Aorta (tissue), 5 donors: ENCODE measurements at places on chromosomes 11 and 22. TPM values are rescaled to one million over a fixed set of nuclear protein-coding genes. Genes with fewer than 3 reads are reported as not detected.
A peak's percentile ranks its signal among the peaks of the same experiment; 100 is the strongest.

DNA sequence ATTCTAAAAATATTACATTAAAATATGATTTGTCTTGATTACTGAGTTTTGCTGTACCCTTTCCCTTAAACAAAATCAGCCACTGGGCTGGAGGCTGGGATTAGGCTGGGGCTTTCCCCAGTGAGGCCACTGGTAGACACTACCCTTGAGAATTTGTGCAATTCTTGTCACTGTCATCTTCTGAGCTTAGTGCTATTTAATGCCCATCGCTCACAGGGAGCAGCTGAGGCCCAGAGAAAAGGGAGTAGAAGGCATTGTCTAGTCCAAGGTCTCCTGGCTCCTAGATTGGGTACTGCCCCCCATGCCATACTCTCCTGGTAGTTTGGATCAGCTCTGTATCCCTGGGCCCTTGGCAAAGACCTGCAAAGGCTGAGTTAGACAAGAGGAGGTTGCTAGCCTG is 6.7 kb downstream of the CHRM1 start:
- DNase-seq: no peak
- no peak overlapping the region for H3K27ac ChIP-seq
- H3K4me1 ChIP-seq: no peaks in the 10 kb centered on the region

DNA sequence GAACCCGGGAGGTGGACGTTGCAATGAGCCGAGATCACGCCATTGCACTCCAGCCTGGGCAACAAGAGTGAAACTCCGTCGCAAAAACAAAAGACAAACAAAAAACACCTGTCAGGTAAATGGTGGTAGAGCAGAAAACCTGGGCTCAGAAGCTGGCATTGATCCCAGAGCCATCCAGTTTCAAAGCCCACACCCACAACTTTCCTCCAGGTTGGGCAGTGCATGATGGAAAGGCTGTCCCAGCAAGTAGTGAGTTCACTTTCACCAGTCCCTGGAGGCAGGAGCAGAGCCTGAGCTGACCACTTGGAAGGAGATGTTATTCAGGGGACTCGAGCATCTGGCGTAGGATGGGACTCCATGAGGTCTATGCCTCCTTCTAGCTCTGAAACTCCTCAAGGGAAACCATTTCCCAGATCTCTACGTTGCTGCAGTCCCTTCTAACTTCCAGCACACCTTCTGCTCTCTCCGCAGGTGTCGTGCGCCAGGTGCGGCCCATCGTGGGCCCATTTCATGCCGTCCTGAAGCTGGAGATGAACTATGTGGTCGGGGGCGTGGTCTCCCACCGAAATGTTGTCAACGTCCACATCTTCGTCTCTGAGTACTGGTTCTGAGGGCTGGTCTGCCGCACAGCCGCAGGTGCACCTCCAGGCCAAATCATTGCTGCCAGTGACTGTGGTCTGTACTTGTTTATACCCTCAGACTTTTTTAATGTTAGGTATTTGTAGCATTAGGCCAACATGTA is 71.6 kb upstream of the ATXN10 start:
- no peaks in the 10 kb centered on the region for H3K36me3 ChIP-seq
- H3K27me3 ChIP-seq: no peaks in the 10 kb centered on the region
- H3K4me3 ChIP-seq: no peak overlapping the region
- no peak overlapping the region for H3K27ac ChIP-seq

GRCh38 chr11:93936460-93936859 is 84.7 kb upstream of the HEPHL1 start:
- H3K27me3 ChIP-seq: no peaks in the 10 kb centered on the region
- H3K4me3 ChIP-seq: no peak overlapping the region
- H3K36me3 ChIP-seq: no peaks in the 10 kb centered on the region
- H3K4me1 ChIP-seq: no peaks in the 10 kb centered on the region

DNA sequence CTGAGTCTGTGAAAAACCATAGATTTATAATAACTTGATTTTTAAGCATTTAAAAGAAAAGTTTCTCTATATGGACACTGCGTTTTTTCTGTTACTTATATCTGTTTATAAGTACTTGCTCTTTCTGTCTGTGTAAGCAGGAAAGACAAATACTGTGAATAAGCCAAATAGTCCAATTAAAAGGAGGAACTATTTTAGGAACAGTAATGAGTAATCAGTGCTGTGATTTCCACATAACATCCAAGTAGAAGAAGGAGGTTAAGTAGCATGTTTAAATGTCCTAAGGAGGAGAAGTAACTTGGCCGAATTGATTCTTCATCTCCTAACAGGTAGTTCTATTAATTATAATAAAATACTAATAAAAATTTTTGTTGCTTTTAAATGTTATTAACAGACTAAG is 40.8 kb downstream of the ZNF214 start:
- no peaks in the 10 kb centered on the region for H3K36me3 ChIP-seq
- H3K27me3 ChIP-seq: no peaks in the 10 kb centered on the region
- H3K4me3 ChIP-seq: no peak overlapping the region
- no peak for DNase-seq

Gene FOLR3
- total RNA-seq: 4.7 TPM

GRCh38 chr11:118988280-118988679 is 9.7 kb upstream of the CENATAC start:
- H3K27ac ChIP-seq: no peak overlapping the region
- H3K4me1 ChIP-seq: no peaks in the 10 kb centered on the region

DNA sequence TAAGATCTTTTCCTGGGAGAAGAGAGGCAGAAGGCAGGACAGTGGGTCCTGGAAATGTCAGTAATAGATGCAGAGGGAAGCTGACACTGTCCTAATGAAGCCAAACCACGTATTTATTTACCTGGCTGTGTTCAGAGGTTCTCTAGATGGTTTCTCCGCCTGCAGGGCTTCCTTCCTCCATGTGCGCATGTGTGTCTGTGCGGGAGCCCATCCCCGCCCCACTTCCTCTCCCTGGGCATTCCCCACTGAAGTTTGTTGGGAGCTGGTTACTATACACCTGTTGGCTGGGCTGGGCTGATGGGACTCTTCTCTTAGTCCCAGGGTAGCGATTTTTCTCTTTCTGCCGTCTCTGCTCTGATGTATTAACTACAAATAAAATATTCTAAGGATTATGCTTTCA is 204.9 kb upstream of the TBCEL start:
- no peak for DNase-seq
- H3K36me3 ChIP-seq: no peaks in the 10 kb centered on the region
- no peaks in the 10 kb centered on the region for H3K27me3 ChIP-seq
- no peak overlapping the region for H3K4me3 ChIP-seq
- no peaks in the 10 kb centered on the region for H3K4me1 ChIP-seq
- H3K27ac ChIP-seq: no peak overlapping the region

GRCh38 chr11:121892863-121893262 is 223.2 kb downstream of the BLID start:
- no peak for DNase-seq
- H3K27ac ChIP-seq: no peak overlapping the region
- H3K27me3 ChIP-seq: no peaks in the 10 kb centered on the region
- H3K36me3 ChIP-seq: no peaks in the 10 kb centered on the region

Gene TMEM126A
- total RNA-seq: 19.9 TPM

Gene PC
- 15.9 TPM for total RNA-seq

DNA sequence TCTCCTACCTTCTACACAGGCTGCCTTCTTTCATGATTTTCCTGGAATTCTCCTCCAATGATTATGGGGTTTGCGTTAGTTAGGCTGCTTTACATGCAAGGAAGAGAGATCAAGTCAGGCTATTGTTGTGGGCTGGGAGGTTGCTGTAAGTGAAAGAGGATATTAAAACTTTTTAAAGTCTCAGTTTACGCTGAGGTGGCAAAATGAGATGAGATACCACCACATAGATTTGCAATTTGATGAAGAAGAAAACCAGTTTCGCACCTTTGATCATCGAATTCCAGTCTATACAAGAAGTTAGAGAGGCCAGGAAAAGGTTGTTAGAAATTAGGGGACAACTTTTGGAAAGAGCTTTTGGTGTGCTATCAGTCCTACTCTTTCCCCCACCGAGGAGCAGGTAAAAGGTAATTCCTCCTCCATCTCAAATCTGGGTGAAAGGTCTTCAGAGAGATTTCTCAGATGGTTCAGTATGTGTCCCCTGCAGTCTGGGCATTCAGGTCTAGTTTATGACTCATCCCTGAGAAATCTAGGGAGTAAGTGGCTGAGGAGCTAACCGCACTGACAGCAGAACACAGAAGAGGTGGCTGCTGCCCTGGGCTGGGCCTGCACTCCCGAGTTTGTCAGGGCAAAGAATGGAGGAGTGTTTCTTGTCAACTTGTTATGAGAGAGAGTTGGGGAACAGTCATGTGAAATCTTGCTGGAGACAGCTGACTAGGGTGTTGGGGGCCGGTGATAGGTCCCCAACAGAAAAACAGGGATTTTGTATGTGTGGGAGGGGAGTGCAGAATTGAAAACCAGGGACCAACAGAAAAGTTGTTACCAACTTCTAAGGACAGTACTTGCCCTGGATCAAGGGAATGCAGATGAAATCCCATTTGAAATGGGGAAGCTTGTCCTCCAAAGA is 34.7 kb downstream of the CCDC83 start:
- DNase-seq: no peak
- no peaks in the 10 kb centered on the region for H3K36me3 ChIP-seq
- H3K27me3 ChIP-seq: no peaks in the 10 kb centered on the region
- no peak overlapping the region for H3K27ac ChIP-seq
- H3K4me3 ChIP-seq: no peak overlapping the region

DNA sequence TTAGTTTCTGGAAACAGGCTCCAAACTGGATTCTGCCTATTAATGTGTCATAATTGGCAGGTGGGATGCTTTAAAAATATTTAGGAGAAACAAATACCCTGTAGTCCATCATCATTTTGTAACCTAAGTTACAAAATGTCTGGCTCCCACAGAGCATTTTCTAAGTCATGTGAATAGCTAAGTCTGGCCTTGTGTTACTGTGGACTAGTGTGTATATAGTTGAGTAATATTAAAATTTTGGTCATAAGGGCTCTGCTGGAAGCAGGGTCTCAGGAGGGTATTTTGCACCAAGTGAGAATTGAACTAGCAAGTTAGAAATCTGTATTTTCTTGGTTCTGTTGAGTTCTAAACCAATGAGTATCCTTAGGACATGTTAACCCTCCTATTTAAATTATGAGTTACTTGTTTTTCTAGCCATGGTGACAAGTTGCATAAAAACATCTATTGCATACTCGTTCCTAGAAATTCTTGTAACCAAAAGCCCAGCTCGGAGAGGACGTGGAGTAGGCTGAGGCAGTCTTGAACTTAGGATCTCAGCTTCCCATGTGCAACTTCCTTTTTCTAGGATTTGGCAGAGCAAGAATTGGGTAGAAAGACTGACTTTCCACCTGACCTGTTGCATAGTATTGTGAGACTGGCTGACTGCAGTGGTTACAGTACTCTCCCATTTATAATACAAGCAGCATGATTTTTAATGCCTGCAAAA is 5.4 kb downstream of the PTPMT1 start:
- H3K4me3 ChIP-seq: no peak overlapping the region
- no peak overlapping the region for H3K27ac ChIP-seq
- H3K4me1 ChIP-seq: no peaks in the 10 kb centered on the region
- no peak for DNase-seq
- peaks cover 8% of the 10 kb centered on the region for H3K36me3 ChIP-seq

DNA sequence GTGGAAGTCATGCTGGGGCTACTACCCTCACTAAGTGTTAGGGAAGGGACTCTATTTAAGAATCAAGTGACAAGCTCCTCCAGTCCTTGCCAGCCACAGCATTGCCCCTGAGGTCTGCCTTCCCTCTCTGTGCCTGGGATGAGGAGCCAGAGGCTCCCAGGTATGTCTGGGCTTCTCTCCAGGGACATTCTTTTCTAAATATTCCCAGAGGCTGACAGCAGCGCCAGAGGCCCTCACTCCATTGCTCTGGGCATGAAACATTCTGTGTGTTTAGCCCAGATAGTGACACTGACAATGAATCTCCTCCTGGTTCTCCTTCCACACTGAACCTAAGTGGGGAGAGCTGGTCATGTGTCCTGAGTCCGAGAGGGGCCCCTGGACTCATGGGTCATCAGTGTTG is 2.2 kb downstream of the OR51E1 start:
- no peaks in the 10 kb centered on the region for H3K36me3 ChIP-seq
- no peaks in the 10 kb centered on the region for H3K27me3 ChIP-seq
- DNase-seq: no peak
- no peak overlapping the region for H3K27ac ChIP-seq
- no peak overlapping the region for H3K4me3 ChIP-seq
- no peaks in the 10 kb centered on the region for H3K4me1 ChIP-seq

Gene UQCC3
- 4.8 TPM for total RNA-seq

DNA sequence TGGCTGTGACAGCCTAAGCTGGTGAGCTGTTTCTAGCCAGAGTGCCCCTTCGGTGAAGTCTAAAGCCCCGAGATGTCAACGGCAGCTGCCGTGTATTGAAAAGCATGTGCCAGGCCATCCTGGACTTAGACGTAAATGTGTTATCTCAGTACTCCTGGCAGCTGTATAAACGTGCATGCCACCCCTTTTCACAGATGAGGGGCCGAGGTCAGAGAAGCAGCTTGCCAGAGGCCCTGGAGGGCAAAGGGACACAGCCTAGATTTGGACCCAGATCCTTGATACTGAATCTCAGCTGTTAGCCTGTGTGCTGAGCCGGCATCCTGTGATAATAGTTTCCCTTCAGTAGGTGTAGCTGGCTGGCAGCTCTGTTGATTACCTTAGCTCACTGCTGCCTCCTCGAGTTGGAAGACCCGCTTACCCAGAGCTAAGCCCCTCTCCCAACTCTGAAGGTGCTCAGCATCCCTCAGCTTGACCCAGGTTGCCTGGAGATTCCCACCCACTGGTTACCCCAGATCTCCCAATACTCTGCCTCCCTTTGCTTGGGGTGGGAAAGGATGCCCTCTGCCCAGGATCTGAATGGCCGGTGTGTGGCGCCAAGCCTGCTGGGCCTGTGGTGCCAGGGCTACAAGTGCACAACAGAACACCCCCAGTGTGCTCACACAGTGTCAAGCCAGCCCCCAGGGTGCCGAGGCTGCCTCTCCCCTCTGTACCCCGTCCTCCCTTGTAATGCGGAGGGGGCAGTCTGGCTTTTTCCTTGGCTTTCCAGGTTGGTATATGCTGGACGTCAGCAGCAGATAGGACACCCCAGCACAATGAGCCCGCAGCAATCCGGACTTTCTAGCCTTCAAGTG is 59.8 kb upstream of the WNT7B start:
- H3K27me3 ChIP-seq: no peaks in the 10 kb centered on the region
- DNase-seq: peak; percentile 66
- peak overlapping the region; percentile 48 for H3K4me3 ChIP-seq

GRCh38 chr11:94782446-94782845 is 14.3 kb downstream of the AMOTL1 start:
- no peaks in the 10 kb centered on the region for H3K27me3 ChIP-seq
- no peaks in the 10 kb centered on the region for H3K36me3 ChIP-seq
- no peak for DNase-seq
- H3K27ac ChIP-seq: no peak overlapping the region
- peaks cover 14% of the 10 kb centered on the region for H3K4me1 ChIP-seq
